ENCODE measurements at places on chromosomes 12 and 14.

GRCh38 chr12:124386661-124387527 is 92.0 kb downstream of the RFLNA start:
- DNase-seq = no peak

DNA sequence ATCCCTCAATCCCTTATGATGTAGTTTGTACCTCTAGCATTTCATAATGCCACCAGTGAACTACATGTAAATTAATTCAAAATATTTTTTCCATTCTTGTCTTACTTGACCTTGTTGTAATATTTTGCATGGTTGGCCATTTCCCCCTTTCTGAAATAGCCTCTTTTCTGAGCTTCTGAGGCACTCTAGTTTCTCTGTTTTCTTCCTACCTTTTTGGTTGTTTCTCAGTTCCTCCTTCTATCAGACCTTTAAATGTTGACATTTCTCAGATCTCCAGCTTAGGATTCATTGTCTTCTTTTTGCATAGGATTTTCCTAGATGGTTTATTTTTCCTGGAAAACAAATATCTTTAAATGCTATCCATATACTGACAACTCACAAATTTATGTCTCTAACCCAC is 9.8 kb upstream of the RMST start:
- DNase-seq = no peak

- no peak for DNase-seq
Measured at GRCh38 chr14:76516884-76517283, 140.9 kb downstream of the ESRRB start.

- DNase-seq = no peak
Measured at GRCh38 chr12:47791874-47792273, 18.8 kb downstream of the SLC48A1 start.

GRCh38 chr12:104510145-104510872 is 53.6 kb downstream of the CHST11 start:
- DNase-seq = no peak

GRCh38 chr14:65032319-65032718 is 45.6 kb downstream of the FNTB start:
- DNase-seq = no peak

GRCh38 chr14:85234156-85235025 is 295.6 kb upstream of the FLRT2 start:
- no peak for DNase-seq

GRCh38 chr12:116591855-116592637 is 32.9 kb downstream of the MAP1LC3B2 start:
- DNase-seq = no peak

DNA sequence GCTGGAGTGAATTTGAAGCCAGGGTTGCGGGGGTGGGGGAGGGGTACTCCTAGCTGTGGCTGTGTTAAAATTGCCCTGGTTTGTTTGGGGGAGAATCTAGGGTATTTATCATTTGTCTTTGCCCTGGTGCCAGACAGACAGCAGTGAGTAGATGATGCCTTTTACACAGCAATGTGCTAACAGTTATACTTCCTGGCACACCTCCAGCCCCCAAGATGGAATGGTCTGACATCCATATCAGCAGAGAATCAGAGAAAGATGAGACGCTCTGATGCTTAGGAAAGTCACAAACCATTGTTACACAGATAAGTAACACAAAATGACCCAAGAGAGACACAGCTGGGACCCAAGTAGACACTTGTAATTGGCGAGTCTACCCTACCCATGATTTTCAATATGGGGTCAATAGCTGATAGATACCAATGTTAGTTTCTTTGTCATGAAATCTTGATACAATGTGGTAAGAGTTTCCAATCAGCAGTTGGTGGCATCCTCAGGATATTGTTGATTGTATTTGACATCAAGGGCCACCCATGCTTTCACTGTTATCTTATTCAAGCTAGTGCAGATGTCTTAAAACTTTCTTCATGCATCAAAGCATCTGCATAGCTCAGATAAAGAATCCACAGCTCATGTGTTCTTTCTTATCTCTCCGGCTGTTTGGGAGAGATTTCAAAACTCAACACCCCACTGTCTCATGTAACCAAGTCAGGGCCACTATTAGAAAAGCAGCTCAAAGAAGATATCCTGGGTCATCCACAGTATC is 2.6 kb upstream of the PRKAB1 start:
- DNase-seq = no peak

GRCh38 chr12:25958428-25959070 is at the start of gene RASSF8:
RASSF8 (plus strand) TSS chr12:25958682; CDS start chr12:26055344, 96,662 bp downstream.
- no peak for DNase-seq

DNA sequence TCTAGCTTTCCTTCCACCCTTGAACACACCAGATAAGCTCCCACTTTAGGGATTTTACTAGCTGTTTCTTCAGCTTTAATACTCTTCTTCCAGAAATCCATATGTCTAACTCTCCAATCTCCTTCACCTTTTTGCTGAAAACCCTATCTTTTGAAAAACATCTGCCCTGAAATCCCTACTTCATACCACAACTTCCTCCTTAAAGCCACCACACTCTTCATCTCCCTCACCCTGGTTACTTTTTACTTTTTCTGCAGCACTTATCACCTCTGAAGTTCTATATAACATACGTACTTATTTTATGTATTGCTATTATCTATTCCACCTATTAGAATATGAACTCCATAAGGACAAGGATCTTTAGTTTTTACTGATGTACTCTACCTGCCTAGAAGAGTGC is 28.6 kb upstream of the PTPRQ start:
- DNase-seq = no peak

- DNase-seq = no peak
Measured at GRCh38 chr14:71932229-71932981, at the start of gene RGS6. RGS6 (plus strand) TSS chr14:71932429.

- DNase-seq = no peak
Measured at GRCh38 chr14:37596790-37597472, 1.5 kb downstream of the TTC6 start.

DNA sequence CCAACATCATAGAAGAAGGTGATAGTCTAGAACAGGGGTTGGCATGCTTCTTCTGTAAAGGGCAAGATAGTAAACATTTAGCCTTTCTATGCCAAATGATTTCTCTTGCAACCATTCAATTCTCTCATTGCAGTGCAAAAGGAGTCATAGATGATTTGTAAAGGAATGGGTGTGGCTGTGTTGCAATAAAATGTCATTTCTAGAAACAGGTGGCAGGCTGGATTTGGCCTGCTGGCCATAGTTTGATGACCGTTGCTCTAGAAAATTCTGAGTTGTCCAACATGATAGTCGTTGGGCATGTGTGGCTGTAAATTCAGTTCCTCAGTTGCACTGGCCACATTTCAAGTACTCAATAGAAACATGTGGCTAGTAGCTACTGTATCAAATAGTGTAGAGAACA is 21.7 kb downstream of the SMCO2 start:
- DNase-seq = no peak

DNA sequence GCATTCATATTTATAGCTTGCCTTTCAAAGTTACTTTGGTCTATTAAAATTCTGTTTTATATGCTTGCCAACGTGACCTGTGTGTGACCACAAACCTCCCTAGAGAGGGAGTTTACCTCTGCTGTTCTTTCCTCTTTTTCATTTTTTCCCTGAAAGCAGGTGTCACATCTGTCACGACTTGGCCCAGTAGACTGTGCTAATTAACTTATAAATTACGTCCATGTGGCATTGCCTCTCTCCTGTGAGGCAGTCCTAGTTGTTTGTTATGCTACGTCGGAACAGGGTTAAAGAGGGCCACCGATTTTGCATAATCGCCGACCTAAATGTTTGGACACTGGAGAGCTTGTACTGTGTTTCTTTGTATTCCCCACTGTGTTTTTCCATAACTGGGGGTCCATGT is 343.9 kb upstream of the FLRT2 start:
- no peak for DNase-seq

DNA sequence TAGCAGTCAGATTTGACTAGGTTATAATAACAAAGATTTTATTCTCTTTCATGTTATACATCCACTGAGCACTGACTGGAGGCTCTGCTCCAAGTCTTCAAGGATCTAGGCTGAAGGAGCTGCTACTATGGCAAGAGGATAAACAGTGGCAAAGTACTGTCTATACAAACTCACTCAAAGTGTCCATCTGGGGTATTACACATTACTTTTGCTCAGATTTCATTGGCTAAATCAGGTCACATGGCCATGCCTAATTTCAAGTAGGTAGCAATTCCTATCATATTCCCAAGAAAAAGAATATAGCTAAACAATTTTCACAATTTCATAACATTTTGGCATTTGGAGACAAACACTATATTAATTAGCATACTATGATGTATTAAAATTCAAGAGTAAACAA is 40.9 kb downstream of the CDK17 start:
- no peak for DNase-seq

DNA sequence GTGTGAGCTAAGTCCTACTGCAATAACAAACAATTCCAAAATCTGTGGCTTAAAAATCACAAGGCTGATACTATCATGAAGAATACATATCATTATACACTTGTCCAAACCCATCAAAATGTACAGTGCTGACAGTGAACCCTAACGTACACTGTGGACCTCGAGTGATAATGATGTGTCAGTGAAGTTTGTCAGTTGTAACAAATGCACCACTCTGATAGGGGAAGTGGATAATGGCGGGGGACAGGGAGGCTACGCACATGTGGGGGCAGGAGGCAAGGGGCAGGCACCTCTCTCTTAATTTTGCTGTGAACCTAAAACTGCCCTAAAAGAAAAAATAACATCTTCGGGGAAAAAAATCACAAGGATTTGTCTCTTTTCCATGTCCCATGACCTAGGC is 100.0 kb downstream of the VRK1 start:
- no peak for DNase-seq

DNA sequence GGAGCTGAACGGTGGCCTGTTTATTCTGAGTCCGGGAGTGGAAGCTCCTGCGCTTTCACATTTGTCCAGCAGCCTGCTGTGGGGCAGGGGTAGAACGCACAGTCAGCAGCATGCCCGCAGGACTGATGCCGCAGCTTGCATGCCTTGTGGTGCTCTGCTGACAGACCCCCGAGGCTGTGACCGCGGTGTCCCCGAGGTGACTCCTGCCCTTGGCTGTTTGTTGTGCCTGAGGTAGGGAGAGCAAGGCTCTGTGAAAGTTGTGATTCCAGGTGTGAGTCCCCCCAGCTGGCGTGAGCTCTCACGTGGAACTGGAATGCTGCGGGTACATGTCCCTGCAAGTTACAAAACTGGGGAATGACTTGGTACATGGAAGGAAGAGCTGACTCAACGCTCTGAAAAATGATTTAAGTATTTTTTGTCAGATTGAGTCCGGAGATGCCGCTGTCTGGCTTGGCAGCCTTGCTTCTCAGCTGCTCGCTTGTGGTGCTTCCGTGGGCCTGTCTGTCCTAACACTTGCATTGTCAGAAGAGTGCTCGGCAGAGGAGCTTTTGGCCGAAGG is 18.1 kb downstream of the MLXIP start:
- DNase-seq = no peak

GRCh38 chr12:65878540-65878939 is 54.3 kb downstream of the HMGA2 start:
- no peak for DNase-seq

DNA sequence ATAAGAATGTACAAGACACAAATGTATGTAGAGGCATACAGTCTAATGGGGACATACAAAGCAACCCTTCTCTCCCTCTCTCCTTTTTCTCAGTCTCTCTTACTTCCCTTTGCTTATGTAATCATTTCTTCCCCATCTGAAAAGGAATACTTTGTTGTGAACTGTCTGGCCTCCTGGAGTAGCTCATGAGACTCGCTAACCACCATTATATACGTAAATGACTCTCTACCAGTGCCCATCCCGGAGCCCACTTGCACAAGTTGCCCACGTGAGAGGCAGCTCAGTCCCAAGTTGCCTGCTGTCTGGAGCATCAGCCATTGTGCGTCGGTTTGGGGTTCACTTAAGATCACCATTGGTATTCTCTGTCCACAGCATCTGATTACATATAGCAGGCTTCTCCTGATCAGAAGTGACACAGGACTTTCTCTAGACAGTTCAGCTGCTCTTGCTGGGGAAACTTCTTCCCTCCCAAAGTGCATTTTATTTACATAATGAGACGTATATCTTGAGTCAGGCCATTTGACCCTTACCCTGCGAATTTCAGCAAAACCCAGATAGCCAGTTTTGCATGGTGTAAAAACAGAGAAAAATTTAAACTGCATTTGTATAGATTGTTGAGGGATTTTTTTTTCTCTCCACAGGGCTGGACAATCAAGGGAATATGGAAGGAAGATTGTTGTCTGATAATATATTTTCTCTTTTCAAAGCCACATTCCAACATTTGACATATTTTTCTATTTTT is 220.7 kb upstream of the EGLN3 start:
- no peak for DNase-seq

DNA sequence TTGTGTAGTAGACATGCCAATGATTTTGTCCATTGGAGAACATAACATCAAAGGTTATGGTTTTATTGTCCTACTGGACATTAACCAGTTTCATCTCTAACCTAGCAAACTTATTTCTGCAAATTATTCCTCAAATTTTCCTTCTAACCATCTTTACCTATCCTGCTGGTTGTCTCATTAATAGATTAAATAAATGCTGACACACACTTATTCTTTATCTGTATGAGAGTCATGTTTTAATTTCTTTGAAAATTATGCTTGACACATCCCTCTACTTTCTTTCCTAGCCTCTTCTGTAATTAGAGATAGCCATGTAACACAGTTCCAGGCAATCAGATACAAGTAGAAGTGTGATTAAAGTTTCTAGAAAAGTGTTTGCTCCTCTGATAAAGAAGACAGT is 98.9 kb downstream of the RPS29 start:
- DNase-seq = no peak

DNA sequence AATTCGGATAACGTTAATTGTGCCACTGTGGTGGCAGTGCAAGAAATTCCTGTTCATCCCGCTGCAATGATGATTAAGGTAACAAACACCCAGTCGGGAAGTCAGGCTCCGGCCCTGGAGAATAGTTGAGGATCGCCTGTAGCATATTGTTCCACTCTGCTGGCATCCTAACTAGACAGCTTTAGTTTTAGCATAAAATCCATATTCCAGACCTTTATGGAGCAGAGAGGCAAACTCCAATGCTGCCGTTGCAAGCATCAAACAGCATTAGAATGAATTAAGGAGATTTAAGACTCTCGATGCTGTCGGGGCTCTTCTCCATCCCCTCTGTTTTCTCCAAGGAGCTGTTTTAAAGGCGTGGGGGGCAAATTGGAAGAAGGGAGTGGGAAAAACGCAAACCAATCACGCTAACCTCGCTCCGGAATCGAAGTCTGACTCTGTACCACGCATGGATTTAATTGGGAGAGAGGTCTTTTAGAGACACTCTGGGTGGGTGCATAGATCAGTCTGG is 660.4 kb downstream of the VRK1 start:
- no peak for DNase-seq
